Mesendoderm (in vitro differentiated cells): ENCODE measurements at places on chromosomes 3 and 15.

DNA sequence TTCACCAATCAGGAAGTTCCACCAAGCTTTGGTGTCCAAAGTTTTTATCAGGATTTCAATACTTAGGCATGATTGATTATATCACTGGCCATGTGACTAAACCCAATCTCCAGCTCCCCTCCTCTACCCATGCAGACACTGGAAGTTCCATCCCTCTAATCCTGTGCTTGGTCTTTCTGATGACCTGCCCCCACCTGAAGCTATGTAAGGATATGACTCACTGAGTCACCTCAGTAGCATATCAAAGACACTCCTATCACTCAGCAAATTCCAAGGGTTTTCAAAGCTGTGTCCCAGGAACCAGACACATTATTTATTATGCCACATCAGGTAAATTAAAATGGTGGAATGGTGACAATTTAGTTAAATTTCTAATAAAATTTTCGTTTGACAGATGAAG lies 158.9 kb downstream of the TAFA4 start:
- peak; percentile 57 for DNase-seq

DNA sequence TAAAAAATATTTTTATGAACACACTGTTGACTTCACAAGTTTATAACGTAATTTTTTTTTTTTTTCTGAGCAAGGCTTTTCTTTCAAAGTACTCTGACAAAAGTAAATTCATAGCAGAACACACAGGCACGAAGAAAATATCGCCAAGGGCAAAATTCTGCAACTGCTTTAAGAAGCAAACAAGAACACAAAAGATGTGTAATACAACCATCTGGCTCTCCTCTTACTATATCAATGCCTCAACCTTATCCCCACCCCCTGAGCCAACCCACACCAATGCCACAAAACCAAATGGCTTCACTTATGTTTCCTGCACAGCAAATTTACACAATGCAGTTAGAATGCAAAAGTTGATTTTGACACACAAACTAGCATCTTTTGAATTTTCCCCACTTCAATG lies 274.2 kb downstream of the FOXP1 start:
- DNase-seq, result no peak

- DNase-seq, result no peak
These were observed 192.8 kb downstream of the ULK4 start for GRCh38 chr3:41769106-41769505.

- DNase-seq, result peak; percentile 84
These were observed 78.3 kb upstream of the CDIN1 start for GRCh38 chr15:36501063-36501678.

- peak; percentile 91 for DNase-seq
These were observed 8.4 kb upstream of the ATR start for GRCh38 chr3:142586803-142587406.

GRCh38 chr3:23314981-23315762 lies 112.0 kb downstream of the UBE2E2 start:
- no peak for DNase-seq

DNA sequence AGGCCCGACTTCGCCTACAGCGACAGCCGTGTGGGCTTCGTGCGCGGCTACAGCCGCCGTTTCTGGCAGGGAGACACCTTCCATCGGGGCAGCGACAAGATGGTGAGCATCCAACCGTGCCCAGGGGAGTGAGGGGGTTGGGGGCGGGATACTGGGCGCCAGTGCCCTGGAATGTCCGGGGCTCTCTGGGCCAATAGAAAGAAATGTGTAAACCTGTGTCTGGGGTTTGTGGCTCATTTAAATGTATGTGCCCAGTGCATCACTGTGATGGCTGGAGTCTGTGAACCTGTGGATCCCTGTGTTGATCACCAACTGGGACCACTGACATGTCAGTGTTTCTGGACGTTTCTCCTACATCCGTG lies 423 bp downstream of the CHAC1 start:
- no peak for DNase-seq

- no peak for DNase-seq
These were observed 1.7 kb downstream of the SLC25A20 start for GRCh38 chr3:48896936-48897335.

- DNase-seq, result no peak
These were observed 19.9 kb upstream of the TPM1 start for GRCh38 chr15:63022663-63023062.

DNA sequence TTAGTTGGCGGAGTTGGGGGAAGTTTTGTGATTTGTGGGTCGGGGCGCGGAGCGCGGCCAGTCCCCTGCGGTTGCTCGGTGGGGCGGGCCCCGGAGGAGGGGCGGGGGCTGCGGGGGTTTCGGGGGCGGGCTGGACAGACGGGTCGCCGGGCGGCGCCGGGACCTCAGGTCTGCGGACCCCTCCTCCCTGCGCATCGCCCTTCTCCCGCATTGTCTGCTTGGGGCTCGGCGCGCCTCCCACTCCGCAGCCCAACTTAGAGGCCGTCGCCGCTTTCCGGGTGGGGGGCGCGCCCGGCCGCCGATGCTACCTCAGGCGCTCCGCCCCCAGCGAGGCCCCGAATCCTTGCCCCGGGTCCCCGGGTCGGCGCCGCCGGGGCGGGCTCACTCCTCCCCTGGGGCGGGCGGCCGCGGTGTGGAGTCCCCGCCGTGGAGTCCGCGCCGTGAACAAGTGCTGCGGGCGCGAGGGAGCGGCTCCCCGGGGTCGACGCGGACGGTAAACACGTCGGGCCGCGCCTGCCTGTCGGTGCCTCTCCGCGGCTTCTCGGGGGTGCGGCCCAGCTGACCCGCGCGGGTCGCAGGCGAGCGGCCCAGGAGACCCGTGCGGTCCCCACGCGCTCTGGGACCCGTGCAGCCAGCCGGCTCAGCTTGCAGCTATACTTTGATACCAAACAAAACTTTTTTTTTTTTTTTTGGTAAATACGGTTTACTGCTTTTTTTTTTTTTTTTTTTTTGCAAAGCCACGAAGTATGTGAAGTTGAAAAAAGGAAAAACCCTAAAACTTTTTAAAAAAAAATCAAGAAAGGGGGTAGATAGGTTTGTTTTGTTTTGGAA lies 624 bp downstream of the AKAP13 start:
- DNase-seq, result no peak

DNA sequence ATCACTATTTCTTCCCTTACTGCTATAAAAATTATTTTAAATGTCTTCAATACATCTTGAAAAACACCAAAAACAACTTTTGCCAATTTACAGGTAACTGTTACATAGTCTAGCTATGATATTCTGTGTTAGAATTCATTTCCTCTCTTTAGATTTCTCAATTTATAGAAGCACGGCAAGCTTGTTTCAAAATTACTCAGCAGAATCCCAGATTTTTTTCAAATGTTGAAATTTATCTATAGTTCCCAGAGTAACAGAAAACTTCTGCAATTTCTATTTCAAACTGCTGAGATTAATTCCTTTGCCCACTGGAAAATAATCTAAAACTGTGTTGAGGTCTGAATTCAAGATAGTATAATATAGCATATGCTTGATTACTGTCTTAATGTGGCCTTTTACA lies 41.2 kb downstream of the CCPG1 start:
- DNase-seq, result no peak

GRCh38 chr3:96449803-96450202 lies 364.6 kb upstream of the EPHA6 start:
- peak; percentile 2 for DNase-seq

DNA sequence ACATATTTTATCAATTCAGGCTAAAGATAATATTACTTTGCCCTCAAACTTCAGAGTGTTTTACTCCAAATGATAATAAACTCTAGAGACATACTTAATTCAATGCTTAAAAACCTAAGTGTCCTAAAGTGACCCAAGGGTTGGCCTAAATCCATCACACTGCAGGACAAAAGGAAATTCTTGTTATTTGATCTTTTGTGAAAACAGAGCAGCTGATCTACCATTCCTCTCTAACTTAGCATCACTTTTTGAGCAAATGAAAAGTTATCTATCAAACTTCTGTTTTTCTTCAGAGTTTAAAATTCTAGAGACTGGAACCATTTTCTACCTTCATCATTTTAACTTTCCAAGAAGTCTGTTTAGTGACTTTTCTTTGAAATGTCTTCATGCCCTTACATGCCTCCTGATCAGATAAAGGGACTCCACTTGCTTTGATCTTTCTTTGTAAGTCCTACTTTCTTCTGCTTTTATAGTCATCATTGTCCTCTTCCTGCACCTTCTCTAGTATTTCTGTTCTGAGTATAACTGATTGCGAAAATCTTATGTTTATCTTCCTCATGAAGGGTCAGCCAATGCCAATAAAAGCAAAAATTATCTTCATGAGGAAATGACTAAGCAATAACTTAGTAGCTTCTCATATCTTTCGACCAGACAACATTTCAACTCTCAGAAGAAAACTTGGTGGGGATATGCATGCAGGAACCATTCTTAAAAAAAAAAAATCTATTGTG lies 378.7 kb upstream of the TGFBR2 start:
- no peak for DNase-seq

GRCh38 chr15:78716651-78717050 lies 75.6 kb upstream of the CHRNB4 start:
- no peak for DNase-seq

- DNase-seq, result peak; percentile 95
These were observed 102.7 kb downstream of the PTPRG start for GRCh38 chr3:61664105-61664482.

GRCh38 chr3:183058351-183058750 lies 40.9 kb downstream of the MCCC1 start:
- DNase-seq, result peak; percentile 46

DNA sequence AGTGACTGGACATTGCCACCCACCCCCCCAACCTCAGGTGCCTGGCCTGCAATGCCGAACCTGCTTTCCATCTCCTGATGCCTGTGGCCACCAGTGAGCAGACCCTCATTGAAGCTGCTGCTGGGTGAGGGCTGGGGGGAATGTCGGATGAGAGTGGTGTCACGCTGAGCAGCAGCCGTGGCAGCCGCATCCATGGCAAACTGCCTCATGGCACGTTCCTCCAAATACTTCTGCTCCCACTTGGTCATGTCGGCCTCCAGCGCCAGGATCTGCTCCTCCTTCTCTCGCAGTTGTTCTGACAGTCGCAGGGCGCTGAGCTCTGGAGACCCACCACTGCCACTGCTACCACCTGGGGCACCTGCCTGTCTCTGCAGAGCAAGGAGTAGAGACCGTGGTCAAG lies 14.2 kb downstream of the AMOTL2 start:
- no peak for DNase-seq

- DNase-seq, result no peak
These were observed 17.8 kb downstream of the UQCC5 start for GRCh38 chr3:52554026-52554755.

- peak; percentile 75 for DNase-seq
These were observed 59.6 kb downstream of the ITGA11 start for GRCh38 chr15:68372291-68372811.

DNA sequence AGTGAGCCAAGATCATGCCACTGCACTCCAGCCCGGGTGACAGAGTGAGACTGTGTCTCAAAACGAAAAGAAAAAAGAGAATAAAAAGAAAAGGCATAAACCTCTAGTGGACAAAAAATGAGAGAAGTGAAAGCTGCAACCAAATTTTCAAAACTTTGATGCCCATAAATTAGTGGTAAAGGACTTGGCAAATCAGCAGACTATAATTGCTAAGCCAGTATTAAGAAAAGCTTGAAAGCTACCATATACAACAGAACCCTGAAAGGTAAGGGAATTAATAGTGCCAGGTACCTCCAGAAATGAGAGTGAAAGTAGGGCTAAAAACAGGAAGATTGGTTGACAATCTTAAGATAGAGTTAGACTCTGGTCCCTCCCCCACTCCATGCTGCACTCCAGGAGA lies 32.9 kb upstream of the SLC22A13 start:
- no peak for DNase-seq

DNA sequence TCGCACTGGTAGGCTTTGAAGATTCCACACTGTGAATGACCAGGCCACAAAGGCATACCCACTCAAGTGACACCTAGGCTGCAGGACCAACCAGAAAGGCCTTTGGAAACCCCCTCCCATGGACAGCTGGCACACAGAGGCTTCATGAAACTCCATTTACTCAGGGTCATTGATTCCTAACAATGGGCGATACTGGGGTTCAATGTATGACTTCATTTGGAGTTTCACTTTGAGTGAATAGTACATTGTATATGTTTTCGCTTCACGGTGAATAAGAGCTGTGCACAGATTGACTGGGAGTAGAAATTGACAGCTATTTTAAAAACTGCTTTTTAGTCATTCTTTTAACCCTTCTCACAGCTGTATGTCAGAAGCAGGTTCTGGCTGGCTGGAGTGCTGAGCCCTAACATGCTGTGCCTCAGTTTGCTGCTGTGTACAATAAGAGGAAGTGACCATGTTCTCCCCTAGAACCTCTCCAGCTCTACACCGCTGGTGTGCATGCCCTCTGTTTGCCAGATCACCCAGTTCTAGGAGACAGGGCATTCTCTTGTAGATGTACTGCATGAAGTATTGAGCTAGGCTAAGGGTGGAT lies 15.4 kb upstream of the CX3CR1 start:
- DNase-seq, result no peak

DNA sequence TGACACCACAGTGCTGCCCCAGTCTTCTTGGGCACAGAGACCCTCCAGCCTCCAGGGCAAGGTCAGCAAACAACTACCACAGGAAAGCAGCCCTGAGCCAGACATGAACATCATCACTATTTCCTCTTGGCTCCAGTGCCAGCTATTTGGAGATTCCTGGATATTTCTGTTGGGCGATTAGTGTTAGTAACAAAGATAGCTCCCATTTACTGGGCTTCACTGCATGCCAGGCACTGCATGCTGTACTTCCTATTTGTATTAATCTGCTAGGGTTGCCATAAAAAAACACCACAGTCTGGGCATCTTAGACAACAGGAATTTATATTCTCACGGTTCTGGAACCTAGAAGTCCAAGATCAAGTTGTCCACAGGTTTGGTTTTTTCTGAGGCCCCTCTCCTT lies 255.1 kb upstream of the STT3B start:
- no peak for DNase-seq

- no peak for DNase-seq
These were observed 5.9 kb upstream of the GP9 start for GRCh38 chr3:129054605-129055104.

- no peak for DNase-seq
These were observed 94.1 kb upstream of the STRIT1 start for GRCh38 chr3:155387571-155387970.

- DNase-seq, result peak; percentile 100
These were observed 34.5 kb downstream of the IL17RD start for GRCh38 chr3:57130571-57131209.

GRCh38 chr3:135567223-135567622 lies 398.3 kb upstream of the PPP2R3A start:
- no peak for DNase-seq

DNA sequence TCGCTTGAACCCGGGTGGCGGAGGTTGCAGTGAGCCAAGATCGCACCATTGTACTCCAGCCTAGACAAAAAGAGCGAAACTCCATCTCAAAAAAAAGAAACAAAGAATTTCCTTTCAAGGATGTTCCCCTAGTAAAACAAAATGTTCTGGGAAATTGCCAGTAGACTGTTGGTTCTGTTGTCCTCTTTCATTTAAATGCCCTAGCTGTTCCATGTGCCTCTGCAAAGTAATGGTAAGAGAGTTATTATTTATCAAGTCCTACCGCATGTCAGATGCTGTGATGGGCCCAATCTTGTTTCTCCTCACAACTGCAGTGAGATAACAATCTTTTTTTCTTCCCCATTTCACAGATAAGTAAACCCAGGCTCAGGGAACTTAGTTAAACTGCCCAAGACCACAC lies 254.3 kb upstream of the TPM1 start:
- DNase-seq, result no peak

GRCh38 chr3:13884851-13885703 lies 5.2 kb upstream of the WNT7A start:
- DNase-seq, result peak; percentile 69
